ENCODE measurements at places on chromosomes 3 and 15.

- DNase-seq = no peak
Observed at GRCh38 chr3:135691240-135691639, 274.3 kb upstream of the PPP2R3A start.

- peak; percentile 64 for DNase-seq
Observed at GRCh38 chr15:45635191-45635638, 386 bp downstream of the SQOR start.

- no peak for DNase-seq
Observed at GRCh38 chr3:126125341-126125740, 41.4 kb upstream of the SLC41A3 start.

DNA sequence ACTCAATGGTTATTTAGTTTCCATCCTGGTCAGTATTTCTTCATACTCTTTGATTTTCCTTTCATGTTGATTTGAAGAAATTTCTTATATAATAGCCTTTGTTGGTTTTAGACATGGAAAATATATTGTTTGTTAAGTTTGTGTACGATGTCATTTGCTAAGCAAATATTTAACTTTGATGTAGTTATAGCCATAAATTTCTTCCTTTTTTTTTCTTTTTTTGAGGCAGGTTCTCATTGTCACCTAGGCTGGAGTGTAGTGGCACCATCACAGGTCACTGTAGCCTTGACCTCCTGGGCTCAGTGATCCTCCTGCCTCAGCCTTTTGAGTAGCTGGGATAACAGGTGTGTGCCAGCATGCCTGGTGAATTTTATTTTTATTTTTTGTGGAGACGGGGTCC, 51.4 kb downstream of the NMD3 start:
- DNase-seq = no peak

DNA sequence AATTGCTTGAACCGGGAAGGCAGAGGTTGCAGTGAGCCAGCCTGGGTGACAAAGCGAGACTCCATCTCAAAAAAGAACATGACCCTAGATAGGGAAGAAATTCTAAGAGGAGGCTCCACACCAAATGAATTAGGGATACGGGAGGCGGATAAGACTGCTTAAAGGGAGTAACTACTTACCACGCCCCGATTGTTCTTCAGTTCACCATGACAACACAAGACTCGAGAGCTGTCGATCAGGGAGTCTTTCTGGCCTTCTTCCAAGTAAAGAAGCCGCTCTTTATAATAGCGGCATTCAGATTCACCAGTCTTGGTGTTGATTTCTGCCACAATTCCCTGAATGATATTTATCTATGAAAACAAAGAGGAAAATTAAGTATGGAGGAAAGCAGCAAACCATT, 53.9 kb upstream of the TASOR start:
- no peak for DNase-seq

DNA sequence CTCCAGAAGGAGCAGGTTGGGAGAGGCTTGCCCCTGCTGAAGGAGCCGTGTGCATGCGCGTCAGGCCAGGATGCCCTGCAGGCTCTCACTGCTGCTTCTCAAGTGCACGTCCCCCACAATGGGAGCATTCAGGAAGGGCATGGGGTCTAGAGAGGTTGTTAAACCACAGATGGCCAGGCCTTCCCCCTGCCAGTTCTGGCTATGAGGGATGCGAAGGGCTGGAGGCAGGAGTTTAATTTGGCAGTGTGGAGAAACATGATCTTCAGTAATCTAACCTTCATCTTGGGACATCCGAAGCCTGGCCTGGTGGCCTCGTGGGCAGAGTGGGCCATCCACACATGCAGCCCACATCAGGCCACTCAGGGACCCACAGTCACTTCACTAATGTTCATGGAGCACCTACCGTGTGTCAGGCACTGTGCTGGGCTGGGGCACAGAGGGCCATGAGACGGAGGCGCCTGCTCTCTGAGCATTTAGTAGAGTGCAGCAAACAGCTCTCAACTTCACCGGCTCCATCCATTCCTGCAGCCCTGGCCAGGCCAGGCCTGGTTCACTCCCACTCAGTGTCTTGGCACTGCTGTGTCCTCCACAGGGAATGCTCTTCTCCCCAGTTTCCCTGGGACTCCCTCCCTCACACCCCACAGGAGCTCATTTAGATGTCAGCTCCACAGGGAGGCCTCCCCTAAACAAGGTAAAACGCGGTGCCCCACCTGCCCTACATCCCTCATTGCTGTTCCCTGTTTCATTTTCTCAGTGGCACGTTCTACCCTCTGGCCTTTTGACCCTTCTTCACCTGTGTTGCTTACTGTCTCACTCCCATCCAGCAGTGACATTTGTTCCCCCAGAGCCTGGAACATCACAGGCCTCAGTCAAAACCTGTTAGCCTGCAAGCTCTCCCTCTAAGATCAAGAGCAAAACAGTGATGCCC, 4.0 kb downstream of the CFAP100 start:
- no peak for DNase-seq

DNA sequence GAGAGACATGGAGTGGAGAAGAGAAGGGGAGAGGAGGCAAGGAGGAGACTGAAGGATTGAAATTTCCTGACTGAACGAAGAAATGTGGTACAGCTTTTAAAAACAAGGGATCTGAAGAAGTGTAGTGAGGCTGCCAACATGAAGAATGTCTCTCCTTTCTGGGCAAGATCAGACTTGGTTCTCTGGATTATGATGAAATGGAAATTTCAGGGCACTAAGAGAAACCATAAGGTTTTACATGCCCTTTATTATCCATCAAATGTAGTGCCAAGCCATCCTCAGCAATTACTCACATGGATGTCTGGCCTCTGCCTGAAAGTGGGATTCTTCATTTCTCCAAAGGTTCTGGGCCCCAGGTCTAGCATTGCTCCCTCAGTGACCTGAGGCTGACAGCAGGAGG, 77.6 kb upstream of the CCDC80 start:
- DNase-seq = no peak

GRCh38 chr3:50246517-50246954, 10.5 kb downstream of the GNAI2 start:
- DNase-seq = peak; percentile 80

- no peak for DNase-seq
Observed at GRCh38 chr3:45704301-45704943, 15.2 kb downstream of the SACM1L start.

DNA sequence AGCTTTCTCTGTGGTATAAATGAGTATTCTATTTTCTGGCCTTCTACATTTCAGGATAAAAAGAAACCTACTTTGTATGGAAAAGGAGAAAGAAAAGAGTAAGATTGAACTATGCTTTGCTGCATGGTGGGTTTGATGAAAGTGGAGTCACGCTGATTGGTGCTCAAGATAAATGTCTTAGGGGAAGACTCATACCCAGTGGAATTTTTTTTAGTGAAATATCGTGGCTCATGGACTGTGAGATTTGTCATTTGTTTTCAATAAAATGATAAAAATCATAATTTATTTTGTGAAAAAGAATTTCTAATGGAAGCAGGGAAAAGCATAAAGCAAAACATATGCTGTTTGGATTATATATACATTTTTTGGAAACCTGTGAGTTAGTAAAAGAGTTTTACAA, 292.5 kb downstream of the ZPLD1 start:
- DNase-seq = no peak

DNA sequence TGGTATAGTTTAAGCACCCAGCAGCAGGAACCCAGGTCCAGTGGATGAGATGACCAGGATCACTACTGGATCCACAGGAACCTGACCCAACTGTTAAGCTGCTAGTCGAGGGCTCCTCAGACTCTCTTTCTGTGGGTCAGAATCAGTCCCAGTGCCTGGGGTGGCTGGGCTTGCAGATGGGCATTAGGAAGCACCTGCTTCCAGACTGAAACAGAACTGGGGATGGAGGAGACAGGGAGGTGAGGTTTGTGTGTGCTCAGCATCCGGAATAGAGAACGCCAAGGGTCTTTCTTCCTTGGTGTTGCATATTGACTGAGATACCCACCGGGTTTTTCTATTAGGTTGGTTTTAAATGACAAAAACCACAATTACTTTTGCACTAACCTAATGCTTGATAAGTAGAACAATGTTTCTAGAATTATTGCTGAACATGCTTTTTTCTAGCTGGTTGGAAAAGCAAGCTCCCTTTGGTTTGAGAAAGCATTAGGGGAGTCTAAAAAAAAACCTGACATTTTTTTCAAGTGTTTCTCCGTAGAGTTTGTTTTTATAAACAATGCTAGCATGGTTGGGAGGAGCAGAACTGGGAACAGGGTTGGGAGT, 779 bp downstream of the ST3GAL6 start:
- no peak for DNase-seq

- DNase-seq = no peak
Observed at GRCh38 chr15:70152070-70152480, 54.4 kb upstream of the TLE3 start.

All from CD4-positive, alpha-beta T cell treated with Interleukin-1 beta for 1 hour (primary cell).